ENCODE measurements at places on chromosomes 1 and 21.

- no peaks in the 10 kb centered on the region for H3K36me3 ChIP-seq
- H3K27ac ChIP-seq = no peak overlapping the region
- H3K4me1 ChIP-seq = no peaks in the 10 kb centered on the region
- H3K27me3 ChIP-seq = no peaks in the 10 kb centered on the region
Measured at GRCh38 chr1:50417946-50418599, 5.2 kb downstream of the DMRTA2 start.

GRCh38 chr1:59072583-59072947, 224.3 kb upstream of the FGGY start:
- H3K27ac ChIP-seq = no peak overlapping the region
- H3K4me3 ChIP-seq = no peak overlapping the region
- DNase-seq = no peak
- no peaks in the 10 kb centered on the region for H3K36me3 ChIP-seq

GRCh38 chr1:176466514-176466913, 3.5 kb downstream of the PAPPA2 start:
- no peak overlapping the region for H3K27ac ChIP-seq
- no peaks in the 10 kb centered on the region for H3K36me3 ChIP-seq
- no peak overlapping the region for H3K4me3 ChIP-seq
- no peaks in the 10 kb centered on the region for H3K4me1 ChIP-seq
- H3K27me3 ChIP-seq = no peaks in the 10 kb centered on the region
- peak; percentile 8 for DNase-seq

DNA sequence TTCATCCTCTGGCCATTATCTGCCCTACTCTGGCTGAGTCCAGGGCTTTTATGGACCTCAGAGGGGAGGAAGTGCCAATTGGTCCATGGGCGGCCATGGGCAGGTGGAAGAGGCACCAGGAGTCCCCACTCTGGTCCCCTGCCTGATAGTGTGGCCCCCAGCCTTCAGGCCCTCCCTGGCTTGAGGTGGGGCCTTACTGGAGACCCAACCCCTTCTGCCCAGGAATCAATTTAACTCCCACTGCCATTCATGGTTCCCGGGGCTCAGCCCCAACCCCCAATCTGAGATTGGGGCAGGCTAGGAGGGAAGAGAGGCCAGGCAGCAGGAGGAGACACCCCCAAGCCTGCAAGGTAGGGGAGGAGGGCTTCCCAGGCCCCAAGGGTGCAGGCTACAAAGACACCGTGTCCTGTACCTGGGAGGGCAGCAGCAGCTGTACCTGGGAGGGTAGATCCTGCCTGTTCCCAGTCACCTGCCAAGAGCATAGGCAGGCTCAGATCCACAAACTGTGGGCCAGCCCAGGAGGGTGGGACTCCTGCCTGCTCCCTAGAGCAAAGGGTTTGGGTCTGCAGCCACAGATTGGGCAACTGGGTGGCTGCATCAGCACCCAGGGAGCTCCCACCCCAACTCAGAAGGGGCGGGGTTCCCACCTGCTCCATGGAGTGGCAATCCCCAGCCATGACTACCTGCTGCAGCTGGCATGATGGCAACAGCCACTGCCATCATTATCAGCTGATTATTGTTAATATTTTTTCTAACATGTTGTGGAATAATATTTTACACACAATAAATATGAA, 1044.1 kb upstream of the B3GALT2 start:
- H3K27ac ChIP-seq = no peak overlapping the region
- no peaks in the 10 kb centered on the region for H3K27me3 ChIP-seq
- H3K36me3 ChIP-seq = no peaks in the 10 kb centered on the region
- no peak overlapping the region for H3K4me3 ChIP-seq
- no peaks in the 10 kb centered on the region for H3K4me1 ChIP-seq

- H3K36me3 ChIP-seq = no peaks in the 10 kb centered on the region
- no peak overlapping the region for H3K4me3 ChIP-seq
- DNase-seq = no peak
Measured at GRCh38 chr1:208587110-208587509, 342.9 kb upstream of the PLXNA2 start.

DNA sequence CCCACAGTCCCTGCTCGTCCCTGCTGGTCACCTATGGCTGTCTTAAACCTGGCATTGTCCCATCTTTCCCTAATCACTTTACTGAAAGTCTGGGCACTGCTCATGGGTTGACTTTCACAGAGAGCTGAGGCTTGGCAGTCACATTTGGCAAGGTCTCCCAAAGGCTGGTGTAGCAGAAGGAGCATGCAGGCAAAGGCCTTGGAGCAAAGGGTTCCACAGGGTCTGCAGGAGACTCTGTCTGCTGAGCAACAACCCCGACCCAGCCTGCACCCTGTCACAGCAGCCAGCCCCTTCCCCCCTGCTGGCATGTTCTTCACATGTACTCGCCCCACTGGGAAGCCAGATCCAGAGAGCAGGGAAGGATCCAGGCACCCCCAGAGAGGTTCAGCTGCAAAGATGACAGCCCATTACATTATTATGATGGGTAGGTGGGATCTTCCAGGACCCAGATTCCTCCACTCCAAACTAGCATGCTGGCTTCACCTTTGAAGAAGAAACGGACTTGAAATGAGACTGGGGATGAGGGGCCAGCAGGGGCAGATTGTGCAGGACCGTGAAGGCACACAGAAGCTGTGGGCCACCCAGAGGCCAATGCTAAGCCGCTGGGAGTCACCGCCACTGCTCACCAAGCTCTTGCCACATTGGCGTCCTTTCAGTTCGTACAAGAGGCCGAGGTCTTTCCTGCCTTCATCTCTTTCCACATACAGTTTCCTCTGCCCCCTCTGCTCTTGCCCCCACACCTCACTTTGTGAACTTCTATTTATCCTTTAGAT, 14.2 kb upstream of the TMEM125 start:
- DNase-seq = no peak
- no peak overlapping the region for H3K27ac ChIP-seq
- no peaks in the 10 kb centered on the region for H3K27me3 ChIP-seq
- no peaks in the 10 kb centered on the region for H3K36me3 ChIP-seq
- no peak overlapping the region for H3K4me3 ChIP-seq

DNA sequence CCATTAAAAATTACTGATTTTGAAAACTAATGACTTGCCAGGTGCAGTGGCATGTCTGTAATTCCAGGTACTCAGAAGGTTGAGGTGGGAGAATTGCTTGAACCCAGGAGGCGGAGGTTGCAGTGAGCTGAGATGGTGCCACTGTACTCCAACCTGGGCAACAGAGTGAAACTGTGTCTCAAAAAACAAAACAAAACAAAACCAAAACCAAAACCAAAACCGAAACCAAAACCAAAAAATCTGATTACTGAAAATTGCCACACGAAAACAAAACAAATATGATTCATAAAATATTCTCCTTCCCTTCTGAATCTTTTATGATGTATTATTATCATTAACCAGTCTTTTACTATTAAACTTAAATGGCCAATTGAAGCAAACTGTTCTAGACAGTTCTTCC, 74.1 kb downstream of the SERINC2 start:
- H3K36me3 ChIP-seq = no peaks in the 10 kb centered on the region
- DNase-seq = no peak

DNA sequence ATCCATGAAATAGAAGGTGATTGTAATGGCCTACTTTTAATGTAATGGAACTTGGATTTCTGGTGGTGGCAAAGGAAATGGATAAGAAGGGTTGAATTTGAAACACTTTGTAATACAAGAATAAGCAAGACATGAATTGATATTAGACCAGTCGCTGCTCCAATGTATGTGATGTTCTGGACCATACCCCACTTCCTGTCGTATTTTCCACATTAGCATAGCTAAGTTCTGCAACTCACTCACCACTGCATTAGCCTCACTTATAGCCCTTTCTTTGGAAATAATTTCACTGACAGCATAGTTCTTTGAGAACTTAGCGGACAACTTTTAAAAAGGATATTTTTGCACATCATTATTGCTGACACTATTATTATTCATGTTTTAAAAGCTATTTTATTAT, 32.3 kb upstream of the CNIH3 start:
- no peak overlapping the region for H3K27ac ChIP-seq
- DNase-seq = no peak
- H3K4me1 ChIP-seq = no peaks in the 10 kb centered on the region
- H3K36me3 ChIP-seq = no peaks in the 10 kb centered on the region
- H3K27me3 ChIP-seq = no peaks in the 10 kb centered on the region

- H3K27me3 ChIP-seq = no peaks in the 10 kb centered on the region
- H3K4me1 ChIP-seq = no peaks in the 10 kb centered on the region
- H3K36me3 ChIP-seq = peaks cover 6% of the 10 kb centered on the region
- DNase-seq = no peak
Measured at GRCh38 chr1:197103300-197103699, 36.2 kb upstream of the F13B start.

DNA sequence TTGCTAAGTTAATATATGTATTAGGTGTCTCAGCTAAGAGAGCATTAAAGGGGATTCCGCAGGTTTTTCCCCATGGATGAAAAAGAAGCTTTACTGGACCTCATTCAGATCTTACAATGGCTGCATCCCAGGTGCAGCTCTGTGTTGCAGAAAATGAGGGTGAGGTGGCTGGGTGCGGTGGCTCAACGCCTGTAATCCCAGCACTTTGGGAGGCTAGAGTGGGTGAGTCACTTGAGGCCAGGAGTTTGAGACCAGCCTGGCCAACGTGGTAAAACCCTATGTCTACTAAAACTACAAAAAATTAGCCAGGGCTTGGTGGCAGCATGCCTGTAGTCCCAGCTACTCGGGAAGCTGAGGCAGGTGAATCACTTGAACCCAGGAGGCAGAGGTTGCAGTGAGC, 58.5 kb upstream of the MORC3 start:
- H3K36me3 ChIP-seq = no peaks in the 10 kb centered on the region
- no peak overlapping the region for H3K27ac ChIP-seq
- H3K27me3 ChIP-seq = no peaks in the 10 kb centered on the region
- H3K4me1 ChIP-seq = peaks cover 4% of the 10 kb centered on the region
- DNase-seq = no peak

GRCh38 chr1:196295766-196296165, 312.5 kb downstream of the KCNT2 start:
- no peaks in the 10 kb centered on the region for H3K27me3 ChIP-seq
- H3K27ac ChIP-seq = no peak overlapping the region
- H3K4me1 ChIP-seq = no peaks in the 10 kb centered on the region
- no peaks in the 10 kb centered on the region for H3K36me3 ChIP-seq
- H3K4me3 ChIP-seq = no peak overlapping the region

DNA sequence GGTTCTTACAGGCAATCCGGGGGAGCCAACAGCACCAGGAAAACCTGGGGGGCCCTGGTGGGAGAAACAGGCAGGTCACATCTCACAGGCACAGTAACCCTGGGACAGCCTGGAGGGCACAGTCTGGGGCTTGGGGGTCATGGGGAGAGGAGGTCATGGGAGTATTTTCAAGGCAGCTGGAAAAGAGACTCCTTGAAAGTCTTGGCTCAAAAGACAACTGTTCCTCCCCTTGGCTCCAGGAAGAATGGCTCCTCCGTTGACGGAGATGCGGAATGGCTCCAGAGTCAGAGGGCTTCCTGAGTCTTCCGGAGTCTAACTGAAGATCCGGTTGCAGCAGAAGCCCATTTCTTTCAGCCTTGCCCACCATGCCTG, 25.9 kb upstream of the PEF1 start:
- H3K27ac ChIP-seq = peak overlapping the region; percentile 52
- H3K27me3 ChIP-seq = no peaks in the 10 kb centered on the region
- no peaks in the 10 kb centered on the region for H3K36me3 ChIP-seq
- no peak for DNase-seq
- peak overlapping the region; percentile 24 for H3K4me3 ChIP-seq
- peaks cover 36% of the 10 kb centered on the region for H3K4me1 ChIP-seq

- peaks cover 54% of the 10 kb centered on the region for H3K4me1 ChIP-seq
- H3K36me3 ChIP-seq = peaks cover 13% of the 10 kb centered on the region
- no peak for DNase-seq
- H3K27me3 ChIP-seq = no peaks in the 10 kb centered on the region
- peak overlapping the region; percentile 98 for H3K27ac ChIP-seq
Measured at GRCh38 chr1:1400576-1401456, 1.7 kb upstream of the CCNL2 start.

DNA sequence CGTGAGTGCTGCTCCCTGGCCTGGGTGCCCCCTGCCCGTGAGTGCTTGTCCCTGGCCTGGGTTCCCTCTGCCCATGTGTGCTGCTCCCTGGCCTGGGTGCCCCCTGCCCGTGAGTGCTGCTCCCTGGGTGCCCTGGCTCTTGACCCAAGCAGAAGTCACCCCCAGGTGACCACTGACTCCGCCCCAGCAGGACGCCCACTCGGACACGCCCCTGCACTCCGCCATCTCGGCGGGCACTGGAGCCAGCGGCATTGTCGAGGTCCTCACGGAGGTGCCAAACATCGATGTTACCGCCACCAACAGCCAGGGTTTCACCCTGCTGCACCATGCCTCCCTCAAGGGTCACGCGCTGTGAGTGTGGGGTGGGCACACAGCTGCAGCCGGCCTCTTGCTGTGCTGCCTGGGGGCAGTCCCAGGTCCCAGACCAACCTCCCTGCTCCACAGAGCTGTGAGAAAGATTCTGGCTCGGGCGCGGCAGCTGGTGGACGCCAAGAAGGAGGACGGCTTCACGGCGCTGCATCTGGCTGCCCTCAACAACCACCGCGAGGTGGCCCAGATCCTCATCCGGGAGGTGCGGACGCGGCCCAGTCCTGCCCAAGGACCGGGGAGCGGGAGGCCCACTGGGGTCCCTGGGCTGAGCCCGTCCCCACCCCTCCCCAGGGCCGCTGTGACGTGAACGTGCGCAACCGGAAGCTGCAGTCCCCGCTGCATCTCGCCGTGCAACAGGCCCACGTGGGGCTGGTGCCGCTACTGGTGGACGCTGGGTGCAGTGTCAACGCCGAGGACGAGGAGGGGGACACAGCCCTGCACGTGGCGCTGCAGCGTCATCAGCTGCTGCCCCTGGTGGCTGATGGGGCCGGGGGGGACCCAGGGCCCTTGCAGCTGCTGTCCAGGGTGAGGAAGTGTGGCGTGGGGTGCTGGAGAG, 3.9 kb upstream of the MMP23B start:
- H3K4me3 ChIP-seq = no peak overlapping the region
- no peaks in the 10 kb centered on the region for H3K36me3 ChIP-seq
- no peaks in the 10 kb centered on the region for H3K27me3 ChIP-seq
- DNase-seq = no peak

GRCh38 chr1:151867765-151868411, 14.4 kb upstream of the THEM5 start:
- DNase-seq = no peak
- no peaks in the 10 kb centered on the region for H3K36me3 ChIP-seq
- H3K4me3 ChIP-seq = no peak overlapping the region

- peak overlapping the region; percentile 69 for H3K27ac ChIP-seq
- no peaks in the 10 kb centered on the region for H3K27me3 ChIP-seq
- peak overlapping the region; percentile 42 for H3K4me3 ChIP-seq
- H3K36me3 ChIP-seq = no peaks in the 10 kb centered on the region
- no peak for DNase-seq
Measured at GRCh38 chr1:905071-905749, 18.5 kb upstream of the SAMD11 start.

GRCh38 chr1:161228032-161228431, 2.2 kb downstream of the TOMM40L start:
- H3K4me1 ChIP-seq = peaks cover 19% of the 10 kb centered on the region
- H3K27ac ChIP-seq = no peak overlapping the region
- no peak overlapping the region for H3K4me3 ChIP-seq
- DNase-seq = no peak

Data from Panc1 (cell line).